Esophagus muscularis mucosa (tissue), 4 donors: ENCODE measurements at places on chromosomes 12 and 14. TPM values are rescaled to one million over a fixed set of nuclear protein-coding genes. Genes with fewer than 3 reads are reported as not detected.

The EML5 gene
- 3.7 TPM for total RNA-seq

GRCh38 chr12:66304296-66304900 is 2.1 kb downstream of the HELB start:
- peaks cover 8% of the 10 kb centered on the region for H3K36me3 ChIP-seq
- peaks cover 25% of the 10 kb centered on the region for H3K4me1 ChIP-seq
- peak overlapping the region; percentile 86 for H3K27ac ChIP-seq
- no peak overlapping the region for H3K4me3 ChIP-seq
- DNase-seq, result no peak
- H3K27me3 ChIP-seq, result no peaks in the 10 kb centered on the region

The BHLHE41 gene
- 6.3 TPM for total RNA-seq

The INHBE gene
- total RNA-seq, result not detected

GRCh38 chr14:81234278-81234677 is 13.5 kb upstream of the GTF2A1 start:
- H3K27ac ChIP-seq, result no peak overlapping the region
- H3K36me3 ChIP-seq, result no peaks in the 10 kb centered on the region
- DNase-seq, result no peak
- H3K4me3 ChIP-seq, result no peak overlapping the region
- H3K27me3 ChIP-seq, result no peaks in the 10 kb centered on the region
- H3K4me1 ChIP-seq, result no peaks in the 10 kb centered on the region
